ENCODE measurements at places on chromosomes 2 and 18.

GRCh38 chr2:98559581-98559980 is 48.7 kb downstream of the COA5 start:
- DNase-seq, result no peak

DNA sequence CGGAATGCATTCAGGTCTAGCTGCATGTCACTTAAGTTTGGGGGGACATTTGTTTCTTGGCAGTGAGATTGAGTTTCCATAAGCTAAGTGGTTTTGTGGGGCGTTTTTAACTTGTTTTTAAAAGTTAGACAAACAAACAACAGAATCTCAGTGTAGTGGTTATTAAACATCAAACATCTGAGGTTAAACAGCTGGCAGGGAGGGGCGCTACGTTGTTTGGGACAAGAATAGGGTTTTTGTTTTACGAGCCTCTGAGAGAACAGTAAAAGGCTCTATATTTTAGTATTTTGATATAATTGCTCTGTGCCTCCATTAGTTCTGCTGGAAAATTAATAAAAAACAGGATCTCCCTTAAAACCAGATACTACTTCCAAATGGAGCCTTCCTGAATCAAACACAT is 41.6 kb upstream of the TMEM177 start:
- no peak for DNase-seq

GRCh38 chr2:121903037-121903689 is 147.7 kb downstream of the TSN start:
- DNase-seq, result no peak

DNA sequence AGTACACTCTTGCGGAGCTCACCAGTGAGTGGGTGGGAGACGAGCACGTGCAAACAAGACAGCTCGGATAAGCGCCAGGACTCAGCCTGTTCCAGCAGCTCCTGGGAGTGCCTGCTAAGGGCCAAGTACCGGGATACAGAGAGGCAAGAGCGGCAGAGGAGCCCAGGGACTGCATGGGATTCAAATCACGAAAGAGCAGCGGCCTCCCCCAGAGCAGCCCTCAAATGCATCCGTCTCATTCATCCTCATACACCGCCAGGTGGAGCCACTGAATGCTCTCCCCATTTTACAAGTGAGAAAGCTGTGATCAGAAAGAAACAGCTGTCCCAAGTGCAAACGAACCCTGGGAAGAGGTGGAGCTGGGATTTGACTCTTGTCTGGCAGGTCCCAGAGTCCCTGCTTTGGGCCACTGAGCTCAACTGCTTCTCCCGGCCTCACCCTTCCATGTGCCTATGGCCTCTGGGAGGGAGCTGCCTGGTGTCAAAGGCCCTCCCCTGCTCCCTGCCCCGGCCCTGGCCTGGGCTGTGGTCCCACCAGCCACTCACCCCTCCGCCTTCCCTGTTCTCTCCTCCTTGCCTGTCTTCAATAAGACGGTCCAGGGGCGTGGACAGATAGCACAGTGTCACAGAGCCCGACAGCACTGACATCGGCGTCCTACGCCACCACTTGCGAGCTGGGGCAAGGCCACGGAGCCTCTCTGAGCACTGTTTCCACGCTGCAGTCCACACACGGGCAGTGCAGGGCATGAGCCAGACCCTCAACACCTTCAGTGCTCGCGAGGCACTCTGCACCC is 72.8 kb upstream of the TAF1B start:
- peak; percentile 36 for DNase-seq

GRCh38 chr2:33380001-33380609 is 96.3 kb upstream of the RASGRP3 start:
- DNase-seq, result peak; percentile 18

- no peak for DNase-seq
Observed at GRCh38 chr2:62408241-62408677, 97.7 kb downstream of the TMEM17 start.

DNA sequence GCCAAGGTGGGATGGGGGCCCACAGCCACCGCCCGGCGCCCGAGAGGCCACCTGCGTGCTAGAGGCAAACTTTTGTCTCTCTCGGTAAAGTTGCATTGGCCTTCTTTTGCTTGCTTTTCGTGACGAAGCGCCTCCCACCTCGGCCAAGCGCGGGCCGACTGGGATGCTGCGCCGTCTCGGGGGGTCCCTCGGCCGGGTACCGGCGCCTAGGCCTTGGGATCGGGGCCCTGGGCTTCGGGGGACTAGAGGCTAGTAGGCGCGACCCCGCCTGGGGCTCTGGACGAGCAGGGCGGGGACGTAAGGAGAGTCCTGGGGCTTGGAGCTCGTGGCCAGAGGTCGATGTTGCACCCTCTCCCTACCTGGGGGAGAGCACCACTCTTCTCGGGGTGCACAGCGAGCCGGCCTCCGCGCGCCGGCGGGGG is 545 bp downstream of the GLI2 start:
- DNase-seq, result no peak

- DNase-seq, result no peak
Observed at GRCh38 chr2:239431536-239431935, 30.7 kb upstream of the HDAC4 start.

- DNase-seq, result no peak
Observed at GRCh38 chr18:715626-716025, 3.2 kb upstream of the ENOSF1 start.

- DNase-seq, result no peak
Observed at GRCh38 chr18:2559249-2559648, 12.1 kb downstream of the METTL4 start.

- DNase-seq, result no peak
Observed at GRCh38 chr2:191222507-191222906, 22.7 kb upstream of the MYO1B start.

DNA sequence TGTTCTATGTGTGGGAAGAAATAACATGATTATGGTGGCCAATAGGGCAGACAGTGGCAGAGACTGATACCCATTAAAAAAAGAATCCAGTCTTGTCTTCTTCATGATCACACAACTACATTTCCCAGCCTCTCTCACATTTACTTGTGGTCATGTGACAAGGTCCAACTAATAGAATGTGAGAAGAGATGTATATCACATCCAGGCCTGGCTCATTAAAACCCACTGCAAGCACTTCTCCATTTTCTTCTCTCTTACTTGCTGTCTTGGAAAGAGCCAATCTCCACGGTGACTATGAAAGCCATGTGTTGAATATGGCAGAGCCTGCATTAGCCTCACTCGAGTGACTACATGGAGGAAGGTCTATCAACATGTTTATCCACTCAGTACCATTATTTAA is 306.2 kb upstream of the ZEB2 start:
- DNase-seq, result no peak

GRCh38 chr2:218294430-218295022 is 2.2 kb upstream of the TMBIM1 start:
- DNase-seq, result no peak

DNA sequence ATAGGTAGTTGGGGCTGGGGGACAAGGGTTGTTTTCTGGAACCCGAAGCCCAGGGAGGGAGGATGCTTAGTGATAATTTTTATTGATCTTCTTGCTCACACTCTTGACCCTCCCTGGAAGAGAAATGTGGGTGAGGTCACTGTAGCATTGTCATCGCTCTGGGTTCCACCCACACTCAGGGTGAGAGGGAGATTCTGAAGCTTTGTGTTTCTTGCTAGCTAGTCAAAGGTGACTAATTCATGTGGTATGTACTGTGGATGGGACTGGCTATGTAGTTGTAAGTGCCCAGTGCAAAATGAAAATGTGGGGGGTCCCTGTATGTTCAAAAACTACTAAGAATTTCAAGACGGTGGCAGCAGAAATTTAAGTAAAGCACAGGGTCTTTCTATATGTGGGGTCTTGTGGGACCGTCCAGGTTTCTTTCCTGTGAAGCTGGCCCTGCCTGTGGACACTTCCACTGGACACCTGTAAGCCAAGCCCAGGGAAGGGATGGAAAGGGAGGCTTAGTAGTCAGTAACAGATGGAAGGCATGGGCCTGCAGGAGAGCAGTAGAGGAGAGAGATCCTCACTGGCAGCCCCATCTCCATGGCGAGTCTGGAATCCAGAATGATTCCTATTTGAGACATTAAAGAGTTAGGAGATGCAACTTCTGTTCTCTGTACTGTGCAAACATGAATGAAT is 35.0 kb downstream of the TSN start:
- DNase-seq, result peak; percentile 89

DNA sequence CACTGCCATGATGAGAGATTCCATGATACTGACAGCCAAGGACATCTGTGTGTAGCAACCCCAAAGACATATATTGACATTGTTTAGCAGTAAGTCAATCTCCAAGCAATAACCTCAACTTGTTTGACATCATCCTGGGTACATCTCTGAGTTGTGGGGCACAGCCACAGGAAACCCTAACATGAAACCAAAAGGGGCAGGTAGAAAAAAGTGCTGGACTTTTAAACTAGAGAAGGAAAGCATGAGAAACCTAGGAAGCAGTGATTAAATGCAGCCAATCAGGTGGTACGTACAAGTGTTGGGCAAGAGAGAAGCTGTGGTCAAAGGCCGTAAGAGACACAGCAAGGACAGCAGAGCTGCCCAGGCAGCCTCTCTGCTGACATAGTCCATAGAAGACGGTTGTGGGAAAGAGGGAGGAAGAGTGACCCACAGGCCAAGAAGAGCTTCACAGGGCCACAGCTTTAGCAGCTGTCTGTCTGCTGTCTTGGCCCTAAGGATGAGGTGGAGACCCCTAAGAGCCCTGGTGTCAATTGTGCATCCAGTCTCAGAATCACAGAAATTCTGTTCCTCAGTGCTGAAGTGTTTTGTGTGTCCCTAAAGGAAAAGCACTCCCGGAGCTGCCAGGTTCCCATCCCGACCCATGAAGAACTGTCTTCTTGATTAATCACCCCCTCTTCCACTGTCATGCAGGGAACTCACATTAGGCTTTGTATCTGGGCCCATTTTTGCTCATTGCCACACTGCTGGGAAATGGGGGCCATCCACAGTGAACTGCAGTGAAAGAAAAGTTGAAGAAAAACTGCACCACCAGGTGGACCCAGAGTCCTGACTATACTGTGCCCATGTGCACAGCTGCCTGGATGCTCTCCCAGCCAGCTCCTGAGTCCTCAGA is 25.4 kb upstream of the CHN1 start:
- DNase-seq, result no peak

- DNase-seq, result peak; percentile 84
Observed at GRCh38 chr2:219722276-219722879, 94.9 kb downstream of the SLC4A3 start.

DNA sequence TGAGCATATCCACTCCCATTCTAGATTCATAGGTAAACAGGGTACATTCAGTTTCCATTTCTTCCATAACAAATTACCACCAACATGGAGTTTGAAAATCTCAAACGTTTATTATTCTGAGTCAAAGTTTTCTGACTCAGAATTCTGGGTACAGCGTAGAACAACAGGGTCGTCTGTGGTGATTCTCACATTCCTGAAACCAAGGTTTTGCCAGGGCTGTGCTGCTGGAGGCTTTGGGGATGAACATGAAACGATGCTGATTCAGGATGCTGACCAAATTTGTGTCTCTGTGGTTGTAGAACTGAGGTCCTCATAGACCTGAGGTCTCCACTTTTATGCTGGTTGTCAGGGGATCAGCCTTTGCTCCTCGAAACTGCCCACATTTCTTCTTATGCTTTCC is 255.7 kb downstream of the DSEL start:
- DNase-seq, result no peak

DNA sequence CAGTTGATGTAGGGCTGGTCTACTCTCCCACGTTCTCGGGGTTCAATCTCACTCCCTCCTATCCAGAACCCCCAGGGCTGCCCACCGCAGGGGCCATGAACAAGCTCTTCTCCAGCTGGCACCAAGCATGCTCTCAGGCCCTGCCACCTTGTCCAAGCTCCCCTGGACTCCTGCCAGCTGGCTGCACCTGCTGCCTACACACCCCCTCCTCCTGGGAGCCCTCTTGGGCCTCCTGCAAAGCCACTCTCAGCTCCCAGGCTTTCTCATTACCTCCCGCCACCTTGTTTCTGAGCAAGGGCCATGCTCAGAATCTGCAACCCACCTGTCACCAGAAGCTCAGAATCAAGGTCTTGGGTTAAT is 56.0 kb downstream of the HDAC4 start:
- no peak for DNase-seq

GRCh38 chr2:18752022-18752493 is 162.7 kb upstream of the NT5C1B start:
- no peak for DNase-seq

- peak; percentile 44 for DNase-seq
Observed at GRCh38 chr18:48949050-48949605, 1.6 kb downstream of the SMAD7 start.

DNA sequence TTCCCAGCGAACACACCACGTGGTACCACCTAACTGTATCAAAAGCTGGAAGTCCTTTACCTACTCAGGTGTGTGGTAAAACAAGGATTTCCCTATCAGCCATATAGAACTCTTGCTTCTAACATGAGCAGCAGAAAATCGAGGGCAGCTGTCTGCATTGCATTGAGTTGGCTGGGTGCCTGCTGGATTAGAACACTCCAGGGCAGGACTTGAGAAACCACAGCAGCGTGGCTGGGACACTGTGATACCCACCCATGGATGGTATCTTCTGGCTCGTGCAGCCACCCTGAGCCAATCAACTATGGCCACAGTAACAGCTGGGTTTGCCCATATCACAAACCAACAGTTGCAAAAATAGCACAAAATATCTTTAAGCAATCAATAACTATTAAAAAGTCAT is 188.3 kb downstream of the FBXO15 start:
- DNase-seq, result no peak

DNA sequence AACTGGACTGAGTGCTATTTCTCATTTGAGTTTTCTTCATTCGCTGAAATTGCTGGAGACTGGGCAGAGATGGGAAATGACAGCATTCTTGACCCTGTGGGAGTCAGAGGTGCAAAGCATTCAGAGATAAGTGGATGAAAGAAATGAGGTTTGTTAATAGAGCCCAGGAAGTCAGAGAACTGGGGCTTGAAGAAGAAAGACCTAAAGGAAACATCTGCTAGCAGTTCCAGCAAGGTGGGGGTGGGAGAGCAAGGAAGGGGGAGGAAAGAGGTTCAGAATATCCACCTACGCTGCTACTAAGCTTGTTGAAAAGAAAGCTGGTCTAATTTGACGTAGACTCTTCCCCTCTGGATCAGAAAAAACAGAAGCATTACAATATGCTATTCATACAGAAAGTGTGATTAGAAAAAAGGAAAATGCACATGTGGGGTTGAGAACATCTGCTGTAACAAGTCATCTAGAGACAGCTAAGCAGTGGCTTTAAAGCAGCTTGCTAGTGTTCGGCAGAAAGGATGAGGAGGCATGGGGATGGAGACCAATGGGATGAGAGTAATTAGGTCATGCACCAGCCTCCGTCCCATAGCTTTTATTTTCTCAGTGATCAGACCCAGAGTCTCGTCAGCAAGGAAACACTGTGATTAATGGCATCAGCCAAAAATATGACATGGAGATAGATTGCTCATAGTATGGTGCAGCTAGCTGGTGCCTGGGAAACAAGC is 29.7 kb downstream of the NAB1 start:
- peak; percentile 20 for DNase-seq

- no peak for DNase-seq
Observed at GRCh38 chr2:29010946-29011345, 29.8 kb downstream of the TOGARAM2 start.

- no peak for DNase-seq
Observed at GRCh38 chr2:205969584-205969983, 116.4 kb downstream of the INO80D start.

DNA sequence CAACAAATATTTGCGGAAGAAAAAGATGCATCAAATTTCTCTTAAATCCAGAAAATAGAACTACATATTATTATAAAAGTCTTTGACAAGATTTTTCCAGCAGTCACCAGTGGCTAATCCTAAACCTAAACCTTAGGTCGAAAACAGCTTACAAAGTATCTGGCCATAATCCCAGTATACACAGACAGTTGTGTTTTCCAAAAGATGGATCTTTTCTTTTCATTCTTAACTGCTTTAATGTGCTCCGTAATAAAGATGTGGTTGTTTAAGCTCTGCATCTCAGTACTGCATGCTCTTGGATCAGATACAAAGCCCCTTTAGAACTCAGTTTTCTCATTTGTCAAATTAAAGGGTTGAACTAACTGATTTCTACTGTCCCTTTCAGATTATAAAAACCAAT is 247.8 kb downstream of the TXNL1 start:
- no peak for DNase-seq
